NCI-H1930 (cell line): ENCODE measurements at places on chromosomes 11 and 22.

DNA sequence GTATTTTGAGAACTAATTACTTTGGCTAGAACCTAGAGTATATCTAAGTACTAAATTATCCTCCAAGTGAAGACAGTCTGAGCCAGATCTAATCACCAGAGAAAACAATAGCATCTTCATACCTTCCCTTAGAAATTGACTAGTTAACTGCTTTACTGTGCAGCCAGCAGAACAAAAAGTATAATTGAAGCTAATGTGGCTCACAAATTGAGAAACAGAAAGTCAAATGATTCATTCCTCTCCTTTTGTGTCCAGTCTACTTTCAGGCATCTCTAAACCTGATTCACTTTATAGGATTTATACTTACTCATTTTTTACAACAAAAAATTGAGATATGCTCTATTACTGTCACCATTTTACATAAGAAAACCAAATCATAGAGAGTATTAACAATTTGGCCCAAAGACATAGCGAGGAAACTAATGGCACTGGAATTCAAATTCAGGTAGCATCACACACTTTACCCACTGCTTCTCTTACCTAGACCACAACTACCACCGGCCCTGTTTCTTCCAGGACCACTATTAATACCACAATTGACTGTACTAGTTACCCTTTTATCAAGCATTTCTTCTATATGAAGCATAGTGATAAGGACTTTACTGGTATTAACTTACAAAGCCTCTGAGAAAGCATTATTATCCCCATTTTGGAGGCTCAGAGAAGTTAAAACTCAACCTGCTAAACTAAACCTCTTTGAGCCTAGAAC lies 1402.6 kb upstream of the TENM4 start:
- no peak for DNase-seq

DNA sequence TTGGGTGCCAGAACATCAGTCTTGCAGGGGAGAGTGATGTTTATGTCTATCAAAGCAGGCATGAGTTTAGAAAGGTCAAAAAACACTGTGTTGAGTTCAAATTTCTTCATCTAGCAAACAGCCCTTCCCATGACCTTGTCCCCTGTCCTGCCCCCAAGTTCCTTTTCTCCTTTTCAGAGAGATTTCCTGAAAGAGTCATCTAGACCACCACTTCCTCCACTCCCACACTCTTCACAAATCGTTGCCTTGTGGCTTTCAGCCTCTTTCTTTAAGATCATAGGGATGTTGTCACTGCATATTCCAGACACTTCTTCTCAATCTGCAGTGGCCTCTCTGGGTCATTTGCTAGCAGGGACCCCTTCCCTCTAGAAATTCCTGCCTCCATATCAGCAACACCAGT lies 290.5 kb downstream of the TENM4 start:
- no peak for DNase-seq

GRCh38 chr11:76609736-76610370 lies 60.7 kb downstream of the LRRC32 start:
- no peak for DNase-seq

- peak; percentile 43 for DNase-seq
Measured at GRCh38 chr11:43579171-43579918, 101.2 kb upstream of the HSD17B12 start.

DNA sequence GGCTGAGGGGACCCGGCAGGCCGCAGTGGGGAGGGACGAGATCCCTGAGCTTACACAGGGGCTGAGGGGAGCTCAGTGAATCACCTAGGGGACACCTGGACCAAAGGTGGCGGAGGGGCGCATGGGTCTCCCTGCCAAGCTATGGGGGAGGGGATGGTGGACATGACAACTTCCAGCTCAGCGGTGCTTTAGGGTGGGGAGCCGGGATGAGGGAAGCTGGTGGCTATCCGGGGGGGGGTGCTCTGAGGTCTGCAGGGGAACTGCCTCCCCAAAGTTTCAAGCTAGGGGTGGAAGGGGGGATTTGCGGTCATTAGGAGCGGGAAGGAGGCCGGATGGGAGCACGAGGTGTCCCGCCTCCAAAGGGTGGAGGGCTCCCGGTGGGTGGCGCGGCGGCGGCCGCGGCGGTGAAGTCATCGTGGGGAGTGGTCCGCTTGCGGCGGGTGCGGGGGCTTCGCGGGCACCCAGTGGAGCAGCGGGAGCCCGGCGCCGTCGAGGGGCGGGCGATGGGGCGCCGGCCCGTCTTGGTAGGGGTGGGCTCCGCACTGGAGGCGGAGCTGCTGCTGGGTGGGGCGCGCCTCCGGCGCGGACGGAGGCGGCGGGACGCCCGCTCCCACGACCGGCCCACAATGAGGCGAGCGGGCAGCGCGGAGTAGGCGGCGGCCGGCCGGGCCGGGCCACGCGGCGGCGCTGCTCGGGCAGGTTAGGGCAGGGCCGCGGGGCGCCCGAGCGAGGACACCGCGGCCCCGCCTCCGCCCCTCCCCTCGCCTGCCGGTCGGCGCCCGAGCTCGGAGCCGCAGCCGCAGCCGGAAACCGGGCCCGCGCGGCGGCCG lies at the start of gene MICALL1:
Gene MICALL1, plus strand, starts transcription at position 764 of the 830 bp plus-strand sequence. CDS start 126 bp downstream, outside the sequence.
- DNase-seq, result peak; percentile 76
